ENCODE measurements at places on chromosomes 7 and 10.

- peak; percentile 70 for DNase-seq
Observed at GRCh38 chr7:92447345-92448204, at the start of gene GATAD1. Gene GATAD1 (plus strand): TSS chr7:92447482. CDS start chr7:92447730, 248 bp downstream.

DNA sequence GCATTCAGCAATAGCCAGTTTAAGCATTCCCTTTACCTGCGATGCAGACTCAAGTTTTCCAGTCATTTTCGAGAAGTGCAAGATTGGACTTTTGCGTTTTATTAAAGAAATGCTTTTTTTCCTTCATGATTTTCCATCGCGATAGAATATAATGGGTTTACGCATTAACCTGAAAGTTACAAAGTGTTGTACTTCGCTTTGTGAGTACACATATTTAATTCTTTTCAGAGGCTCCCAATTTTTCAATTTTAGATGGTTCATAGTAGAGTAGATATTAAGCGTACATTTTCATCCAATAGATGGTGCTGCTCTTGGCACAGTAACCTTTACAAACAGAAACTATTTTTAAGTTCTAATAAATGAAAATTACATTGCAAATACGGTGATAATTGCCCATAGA lies 1.3 kb downstream of the PTPRZ1 start:
- DNase-seq, result no peak

DNA sequence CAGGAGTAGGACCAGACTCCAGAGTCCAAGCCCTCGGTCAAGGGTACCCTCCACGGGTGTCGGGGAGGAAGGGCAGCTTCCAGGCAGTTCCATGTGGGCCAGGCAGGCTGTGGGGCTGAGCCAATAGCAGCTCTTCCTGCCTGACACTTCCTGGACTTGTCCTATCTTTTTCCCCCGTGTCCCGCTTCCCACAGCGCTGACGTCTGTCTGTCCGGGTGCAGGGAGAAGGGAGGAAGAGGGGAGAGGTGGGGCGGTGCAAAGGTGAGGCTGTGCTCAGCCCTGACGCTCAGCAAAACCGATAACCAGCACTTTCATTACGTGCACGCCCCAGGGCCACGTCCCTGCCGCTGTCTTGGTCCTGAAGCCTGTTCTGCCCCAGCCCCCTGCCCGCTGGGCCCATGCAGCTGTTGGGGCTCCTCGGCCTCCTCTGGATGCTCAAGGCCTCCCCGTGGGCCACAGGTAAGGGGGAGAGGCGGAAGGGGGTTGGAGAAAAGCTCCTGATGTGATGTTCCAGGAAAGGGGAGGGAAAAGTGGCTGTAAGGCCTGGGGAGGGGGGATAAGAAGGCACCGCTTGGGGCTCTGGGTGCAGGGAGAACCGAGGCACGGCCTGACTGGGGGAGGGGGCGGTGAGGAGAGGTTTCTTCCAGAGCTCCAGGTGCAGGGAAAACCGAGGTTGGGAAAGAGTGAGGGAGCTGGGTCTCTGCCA lies at the start of gene MUC3A:
Gene MUC3A (plus strand): TSS at position 308 of the 706 bp plus-strand sequence. CDS start 91 bp downstream, at position 399.
- no peak for DNase-seq

DNA sequence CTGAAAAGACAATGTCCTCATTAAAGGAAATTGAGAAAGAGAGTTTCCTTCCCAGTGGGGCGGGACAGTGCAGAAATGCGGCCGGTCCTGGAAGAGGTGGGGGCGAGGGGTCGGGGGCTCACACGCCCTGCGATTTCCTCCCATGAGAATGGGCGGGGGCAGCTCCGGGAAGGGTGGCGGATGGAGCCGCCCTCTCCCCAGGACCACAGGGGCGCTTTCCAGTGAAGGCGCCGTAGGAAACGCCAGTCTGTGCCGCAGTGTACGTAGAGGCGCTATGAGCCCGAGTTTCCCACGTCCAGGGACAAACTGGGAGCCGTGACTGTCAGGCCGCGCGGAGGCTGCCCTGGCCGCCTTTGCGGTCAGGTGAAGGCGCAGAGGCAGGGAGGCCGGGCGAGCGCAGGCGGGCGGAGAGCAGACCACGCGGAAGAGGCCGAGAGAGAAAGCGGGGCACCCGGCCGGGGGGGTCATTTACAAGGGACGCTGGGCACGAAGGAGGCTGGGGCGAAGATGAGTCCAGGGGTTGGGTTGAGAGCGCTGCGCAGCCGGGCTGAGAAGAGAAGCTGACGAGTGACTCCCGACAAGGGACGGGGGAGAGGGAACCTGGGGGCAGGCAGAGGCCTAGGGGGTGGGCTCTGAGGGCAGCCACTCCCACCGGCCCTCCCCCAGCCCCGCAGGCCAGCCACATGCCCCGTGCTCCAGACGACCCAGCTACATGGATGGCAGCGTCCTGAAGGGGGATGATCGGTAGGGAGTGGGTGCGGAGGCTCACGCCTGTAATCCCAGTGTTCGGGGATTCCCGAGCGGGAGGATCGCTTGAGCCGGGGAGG lies 45.0 kb downstream of the ALOX5 start:
- no peak for DNase-seq

DNA sequence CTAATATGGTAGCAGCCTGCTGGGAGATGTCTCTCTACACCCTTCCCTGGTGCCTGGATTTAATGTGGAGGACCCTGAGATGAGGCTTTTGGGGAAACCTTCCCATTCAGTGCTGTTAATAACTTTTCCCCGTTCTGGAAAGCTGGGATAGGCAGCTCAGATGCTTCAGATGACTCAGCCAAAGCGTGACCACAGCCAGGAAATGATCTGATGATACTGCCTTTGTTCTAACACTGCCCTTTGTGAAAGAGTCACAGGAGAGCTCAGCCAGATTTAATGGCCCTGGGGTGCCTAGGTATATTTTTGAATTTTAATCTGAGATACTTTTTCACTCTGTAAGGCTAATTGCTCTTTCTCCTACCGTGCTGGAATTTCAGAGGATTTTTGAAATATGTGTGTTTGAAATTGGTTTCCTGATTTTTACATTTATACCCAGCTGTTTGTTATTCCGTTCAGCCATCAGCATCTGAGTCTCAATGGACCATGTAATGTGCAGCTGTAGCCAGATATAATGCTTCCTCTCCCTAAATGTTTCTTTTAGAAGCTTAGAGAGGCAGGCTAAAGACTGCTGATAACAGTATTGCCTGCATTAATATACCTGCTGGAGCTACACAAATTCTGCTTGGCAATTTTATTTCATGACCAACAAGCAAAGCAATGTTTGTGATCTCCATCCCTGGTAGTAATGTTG lies 17.8 kb downstream of the CELF2 start:
- DNase-seq, result no peak

DNA sequence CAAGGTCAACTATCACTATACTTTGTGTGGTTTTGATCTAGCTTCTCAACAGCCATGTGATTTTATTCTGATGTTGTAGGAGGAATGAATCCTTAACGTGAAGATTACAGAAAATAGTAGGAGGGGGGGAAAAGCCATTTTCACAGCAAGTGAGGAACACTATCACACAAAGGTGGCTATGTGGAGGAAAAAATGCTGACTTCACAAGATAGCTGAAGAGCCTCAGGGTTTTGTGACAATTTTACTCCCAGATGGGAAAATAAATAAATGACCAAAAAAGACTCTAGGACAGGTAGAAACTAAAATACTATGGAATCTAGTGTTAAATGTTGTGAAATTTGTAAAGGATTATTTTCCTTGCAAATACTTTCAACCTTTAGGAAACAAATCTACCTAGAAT lies 281.0 kb downstream of the ADRA2A start:
- DNase-seq, result no peak

GRCh38 chr7:143435266-143435665 lies 8.0 kb upstream of the TAS2R60 start:
- no peak for DNase-seq
